CMK (cell line): ENCODE measurements at places on chromosomes 12 and 14.

GRCh38 chr14:30375296-30375892 is 183.6 kb upstream of the G2E3 start:
- peak; percentile 20 for DNase-seq

- DNase-seq: no peak
Measured at GRCh38 chr12:53504004-53504920, 3.0 kb downstream of the NPFF start.

GRCh38 chr12:13049816-13050215 is 5.6 kb downstream of the FAM234B start:
- DNase-seq: no peak

GRCh38 chr12:51401020-51401419 is 9.8 kb upstream of the GALNT6 start:
- DNase-seq: no peak

- DNase-seq: no peak
Measured at GRCh38 chr14:72901361-72901760, 7.5 kb upstream of the DPF3 start.

DNA sequence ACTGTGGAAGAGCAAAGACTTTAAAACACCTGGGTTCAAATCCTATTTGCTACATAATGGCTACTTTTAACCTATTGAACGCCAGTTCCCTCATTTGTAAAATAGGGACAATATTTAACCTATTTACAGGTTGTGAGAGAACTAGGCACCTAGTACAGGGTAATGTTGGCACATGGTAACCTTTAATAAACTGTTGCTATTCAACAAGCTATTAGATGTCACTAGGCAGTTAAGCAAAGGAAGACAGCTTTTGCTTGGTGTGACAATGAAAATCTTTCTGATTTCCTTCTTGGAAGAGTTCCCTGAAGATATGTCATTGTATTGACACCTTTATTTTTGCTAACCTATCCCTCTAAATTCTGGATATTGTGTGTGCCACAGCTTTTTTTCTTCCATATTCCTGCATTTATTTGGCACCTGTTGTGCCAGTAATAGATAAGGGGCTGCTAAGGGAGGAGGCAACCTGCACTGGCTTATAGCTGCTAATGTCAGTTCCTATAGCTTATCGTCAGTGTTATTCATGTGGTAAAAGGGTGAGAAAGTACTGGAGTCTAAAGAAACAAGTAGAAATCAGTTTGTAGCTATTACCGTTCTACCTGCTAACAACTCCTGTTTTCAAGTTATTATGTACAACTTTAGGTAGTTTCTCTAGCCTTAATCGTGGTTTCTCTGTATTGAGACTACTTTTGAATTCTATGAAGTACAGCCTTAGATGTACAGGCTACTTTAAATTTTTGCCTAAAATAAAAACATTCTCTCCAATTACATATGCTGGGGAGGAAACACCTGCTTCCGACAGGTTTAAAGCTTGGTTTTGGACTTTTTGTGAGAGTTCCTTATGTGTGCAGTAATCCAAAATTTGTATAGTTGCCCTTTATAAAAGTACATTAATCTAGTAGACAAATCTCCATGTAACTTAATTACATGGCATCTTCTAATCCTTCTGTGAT is 24.3 kb downstream of the HIF1A start:
- DNase-seq: no peak

- no peak for DNase-seq
Measured at GRCh38 chr12:131454418-131455217, 256.3 kb upstream of the SFSWAP start.

- DNase-seq: no peak
Measured at GRCh38 chr12:75447691-75448393, 32.7 kb upstream of the GLIPR1 start.

GRCh38 chr12:58372298-58372697 is 430.9 kb downstream of the ATP23 start:
- DNase-seq: no peak

DNA sequence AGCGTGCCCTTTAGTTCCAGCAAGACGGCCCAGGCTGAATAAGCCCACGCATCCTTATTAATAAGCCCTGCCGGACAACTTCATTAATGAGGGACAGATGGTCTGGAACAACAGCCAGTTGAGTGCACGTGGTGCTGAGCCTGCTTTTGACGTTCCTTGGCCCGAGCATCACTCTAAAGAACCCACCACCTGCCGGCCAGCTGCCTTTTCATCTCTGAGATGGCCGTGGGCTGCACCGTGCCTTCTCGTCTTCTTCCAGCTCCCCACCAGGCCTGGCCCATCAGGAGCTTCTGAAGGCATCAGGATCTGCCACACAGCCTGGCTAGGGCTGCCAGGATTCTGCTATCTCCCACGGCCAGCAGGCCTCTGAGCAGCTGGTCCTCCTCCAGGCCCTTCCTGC is 80.0 kb downstream of the AACS start:
- DNase-seq: no peak

DNA sequence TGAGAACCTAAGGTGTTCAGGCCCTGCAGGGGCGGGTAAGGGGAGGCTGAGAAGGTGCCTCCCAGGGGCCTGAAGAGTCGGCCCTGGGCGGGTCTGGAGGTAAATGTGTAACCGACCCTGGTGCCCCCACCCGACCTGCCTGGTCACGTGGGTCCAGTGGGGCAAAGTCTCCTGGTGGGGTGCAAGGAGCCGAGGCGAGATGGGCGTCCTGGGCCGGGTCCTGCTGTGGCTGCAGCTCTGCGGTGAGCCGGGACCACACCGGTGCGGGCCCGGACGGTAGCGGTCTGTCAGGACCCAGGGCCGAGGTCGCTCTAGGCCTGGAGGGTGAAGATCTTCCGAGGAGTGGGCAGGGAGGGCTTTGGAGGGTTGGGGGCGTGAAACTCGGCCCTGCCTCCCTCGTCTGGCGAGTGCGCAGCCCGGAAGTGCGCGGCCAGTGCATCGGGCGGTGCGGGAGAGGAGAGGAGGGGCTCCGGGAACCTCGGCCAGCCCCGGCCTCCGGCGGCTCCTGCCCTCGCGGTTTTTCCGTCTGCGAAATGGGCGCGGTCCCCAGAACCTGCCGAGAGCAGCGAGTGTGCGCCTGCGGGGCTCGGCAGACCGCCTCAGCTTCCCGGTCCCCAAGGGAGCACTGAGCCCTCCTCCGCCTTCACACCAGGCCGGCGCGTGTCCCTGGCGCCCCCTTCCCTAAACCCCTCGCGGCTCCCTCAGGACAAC is at the start of gene AMN:
AMN (plus strand) TSS at position 174 of the 711 bp plus-strand sequence; CDS start at position 200, 26 bp downstream.
- no peak for DNase-seq

DNA sequence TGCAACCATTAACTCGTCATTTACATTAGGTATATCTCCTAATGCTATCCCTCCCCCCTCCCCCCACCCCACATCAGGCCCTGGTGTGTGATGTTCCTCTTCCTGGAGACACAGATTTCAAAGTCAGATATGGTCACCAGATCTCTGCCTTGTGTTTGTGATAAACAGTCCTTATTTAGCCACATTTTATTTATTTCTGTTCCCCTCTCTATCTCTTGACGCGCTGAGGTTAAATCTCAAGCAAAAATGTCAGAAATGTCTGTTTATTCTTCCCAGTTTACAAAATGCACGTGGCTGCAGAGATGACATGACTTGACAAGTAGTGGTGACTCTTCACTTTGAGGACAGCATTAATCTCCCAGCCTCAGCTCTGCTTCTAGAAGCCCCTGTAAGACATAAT is 11.5 kb upstream of the RASSF3 start:
- DNase-seq: no peak

DNA sequence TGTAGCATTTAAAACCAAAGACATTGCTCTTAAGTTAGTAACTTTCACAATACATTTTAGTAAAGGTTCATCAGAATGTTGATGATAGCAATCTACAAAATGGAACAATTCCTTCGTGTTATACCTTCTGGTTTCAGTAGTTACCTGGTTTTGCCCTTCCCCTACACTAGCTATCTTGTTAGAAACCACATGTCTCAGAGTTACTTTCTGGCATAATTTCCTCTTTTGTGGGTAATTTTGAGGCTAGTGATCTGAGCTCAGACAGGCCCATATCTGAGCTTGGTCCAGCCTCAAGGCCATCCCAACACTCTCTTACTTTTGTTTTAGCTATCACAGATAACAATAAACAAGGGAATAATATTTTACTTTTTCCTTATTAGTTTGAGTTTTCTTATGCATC is 196.9 kb downstream of the KITLG start:
- no peak for DNase-seq

DNA sequence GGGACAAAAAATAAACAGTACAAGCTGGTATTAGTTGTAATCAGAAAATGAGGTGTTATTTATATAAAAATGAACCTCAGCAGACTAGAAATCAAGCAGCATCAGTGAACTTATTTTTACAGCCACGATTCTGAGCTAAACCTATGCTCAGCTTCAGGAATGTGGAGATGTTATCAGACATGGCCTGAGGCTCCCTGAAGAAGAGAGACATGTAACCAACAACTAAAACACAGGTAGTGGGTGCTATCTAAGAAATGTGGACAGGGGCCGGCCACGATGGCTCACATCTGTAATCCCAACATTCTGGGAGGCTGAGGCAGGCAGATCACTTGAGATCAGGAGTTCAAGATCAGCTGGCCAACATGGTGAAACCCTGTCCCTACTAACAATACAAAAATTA is 534.3 kb downstream of the VRK1 start:
- no peak for DNase-seq

GRCh38 chr12:64088431-64089349 is 133.4 kb downstream of the KICS2 start:
- DNase-seq: peak; percentile 15

DNA sequence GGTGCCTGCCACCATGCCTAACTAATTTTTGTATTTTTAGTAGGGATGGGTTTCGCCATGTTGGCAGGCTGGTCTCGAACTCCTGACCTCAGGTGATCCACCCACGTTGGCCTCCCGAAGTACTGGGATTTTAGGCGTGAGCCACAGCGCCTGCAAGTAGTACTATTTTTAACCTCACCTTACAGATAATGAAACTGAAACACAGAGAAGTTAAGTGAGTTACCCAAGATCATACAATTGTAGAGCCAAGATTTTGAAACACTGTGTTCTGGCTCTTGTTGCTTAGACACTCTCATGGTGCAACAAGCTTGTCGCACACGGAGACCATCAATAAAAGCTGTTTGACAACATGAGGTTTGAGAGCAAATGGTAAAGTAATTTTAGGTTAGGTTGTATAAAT is 159.1 kb upstream of the LMNTD1 start:
- DNase-seq: no peak
